ENCODE measurements at places on chromosomes 4 and X.

DNA sequence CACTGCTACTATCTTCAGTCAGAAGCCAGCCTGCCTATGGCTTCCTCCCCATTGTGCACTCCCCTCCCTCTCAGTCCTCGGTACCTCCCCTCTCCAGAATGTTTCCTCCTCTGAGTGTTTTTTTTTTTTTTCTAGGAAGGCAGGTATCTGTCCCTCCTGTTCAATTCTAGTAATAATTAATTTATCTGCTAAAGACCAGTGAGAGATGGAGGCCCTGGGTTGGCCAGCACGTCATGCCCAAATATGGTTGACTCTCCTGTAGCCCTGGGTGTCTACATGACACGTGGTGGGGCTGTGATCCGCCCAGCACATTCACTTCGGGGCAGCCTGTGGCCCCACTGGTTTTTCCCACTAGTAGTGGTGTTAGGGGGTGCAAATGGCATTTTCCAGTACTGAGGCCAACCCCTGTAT lies 1.8 kb downstream of the FLNA start:
- DNase-seq: peak; percentile 60

GRCh38 chr4:138410266-138410665 lies 168.1 kb upstream of the SLC7A11 start:
- DNase-seq: no peak

GRCh38 chrX:39613482-39613995 lies 484.2 kb downstream of the BCOR start:
- DNase-seq: no peak

GRCh38 chr4:74630551-74630950 lies 163.8 kb downstream of the BTC start:
- no peak for DNase-seq

DNA sequence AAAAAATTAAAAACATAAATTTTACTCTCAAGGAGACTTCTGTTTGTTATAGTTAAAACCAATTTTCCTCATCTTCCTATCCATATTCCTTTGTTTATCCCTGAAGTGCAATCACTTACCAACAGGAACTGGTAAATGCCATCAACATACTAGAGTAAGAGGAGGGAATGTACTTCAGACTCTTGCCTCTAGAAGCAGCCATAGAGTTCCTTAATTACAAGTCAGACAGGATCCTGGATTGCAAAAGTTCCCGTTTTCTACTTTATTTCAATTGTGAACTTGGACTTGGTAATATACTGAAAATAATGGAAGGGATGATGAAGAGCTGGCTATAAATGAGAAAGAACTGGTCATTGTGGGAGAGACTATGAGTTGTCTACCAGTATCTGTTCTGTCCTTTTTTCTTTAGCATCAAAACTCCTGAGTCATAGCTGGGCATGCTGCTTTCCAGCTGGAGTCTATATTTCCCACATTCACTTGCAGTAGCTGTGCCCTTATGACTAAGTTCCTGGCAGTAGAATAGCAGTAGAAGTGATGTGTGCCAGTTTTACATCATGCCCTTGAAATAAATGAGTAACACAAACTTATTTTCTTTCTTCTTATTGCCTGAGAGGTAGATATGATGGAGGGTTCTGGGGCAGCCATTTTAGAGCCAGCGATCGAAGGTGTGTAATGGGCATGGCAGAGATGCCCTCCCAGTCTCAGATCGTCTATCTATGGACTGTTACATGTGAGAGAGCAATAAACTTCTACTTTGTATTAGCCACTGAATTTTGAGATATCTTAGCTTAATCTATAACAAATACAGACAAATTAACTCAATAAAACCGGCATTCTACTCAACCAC lies 26.8 kb upstream of the SPARCL1 start:
- peak; percentile 60 for DNase-seq

DNA sequence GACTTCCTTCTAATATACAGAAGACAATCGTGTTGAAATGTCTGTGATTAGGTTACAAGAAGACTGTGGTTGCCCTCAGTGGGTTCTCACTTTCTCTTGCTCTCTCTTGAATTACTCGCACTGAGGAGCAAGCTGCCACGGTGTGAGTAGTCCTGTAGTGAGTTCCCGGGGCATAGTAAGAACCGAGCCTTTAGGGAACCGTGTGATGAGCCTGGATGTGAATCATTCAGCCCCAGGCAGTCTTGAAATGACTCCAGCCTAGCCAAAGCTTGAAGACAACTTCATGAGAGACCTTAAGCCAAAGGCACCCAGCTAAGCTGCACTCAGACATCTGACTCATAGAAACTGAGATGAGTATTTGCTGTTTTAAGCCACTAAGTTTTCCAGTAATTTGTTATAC lies 292.7 kb downstream of the SPOCK3 start:
- DNase-seq: no peak

DNA sequence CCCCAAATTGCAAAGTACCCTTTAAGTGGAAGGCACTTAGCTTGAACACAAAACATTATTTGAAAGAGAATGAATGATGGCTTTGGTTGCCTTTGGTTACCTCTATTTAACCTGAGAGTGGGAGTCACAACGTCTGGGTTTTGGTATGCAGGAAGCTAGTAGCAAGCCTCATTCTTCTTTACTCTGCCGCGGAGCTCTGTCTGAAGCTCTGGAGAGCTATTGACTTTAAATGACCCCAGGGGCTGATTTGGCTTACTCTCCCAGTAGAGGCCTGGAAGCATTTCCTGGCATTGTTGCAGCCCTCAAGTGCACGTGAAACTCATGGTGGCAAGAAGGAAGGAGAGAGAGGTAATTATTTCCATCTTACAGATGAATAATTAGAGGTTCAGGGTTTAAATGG lies 81.8 kb upstream of the MAGEA4 start:
- no peak for DNase-seq

DNA sequence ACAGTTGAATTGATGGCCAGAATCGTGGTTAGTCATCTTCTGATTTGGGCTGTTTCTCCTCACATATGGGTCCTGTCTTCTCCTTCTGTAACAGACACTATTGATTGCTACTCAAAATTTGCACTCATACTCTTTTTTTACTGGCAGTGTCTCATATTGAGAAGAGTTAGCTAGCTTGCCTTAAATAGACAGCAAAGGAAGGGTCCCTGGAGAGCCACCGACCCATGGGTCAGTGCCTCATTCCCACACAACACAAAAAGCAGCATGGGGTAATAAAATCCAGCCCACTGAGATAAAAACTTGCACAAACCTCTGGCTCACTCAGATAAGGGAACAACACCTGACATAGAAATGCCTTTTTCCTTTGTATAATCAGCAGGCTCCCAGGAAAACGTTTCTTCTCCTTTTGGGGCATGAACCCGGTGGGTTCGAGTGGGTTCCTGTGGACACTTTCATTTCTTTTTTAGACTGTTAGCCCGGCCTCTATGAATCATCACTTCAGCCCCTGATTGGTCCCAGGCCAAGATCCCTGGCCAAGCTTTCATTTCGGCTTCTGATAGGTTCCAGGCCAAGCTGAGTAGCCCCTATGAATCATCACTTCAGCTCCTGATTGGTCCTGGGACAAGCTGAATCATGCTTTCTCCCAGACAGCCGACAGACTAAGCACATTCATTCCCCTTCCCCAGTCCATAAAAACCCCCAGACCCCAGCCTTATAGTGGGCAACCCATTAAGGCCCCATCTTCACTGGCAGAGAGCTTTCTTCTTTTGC lies 408.1 kb downstream of the DCAF12L2 start:
- no peak for DNase-seq

DNA sequence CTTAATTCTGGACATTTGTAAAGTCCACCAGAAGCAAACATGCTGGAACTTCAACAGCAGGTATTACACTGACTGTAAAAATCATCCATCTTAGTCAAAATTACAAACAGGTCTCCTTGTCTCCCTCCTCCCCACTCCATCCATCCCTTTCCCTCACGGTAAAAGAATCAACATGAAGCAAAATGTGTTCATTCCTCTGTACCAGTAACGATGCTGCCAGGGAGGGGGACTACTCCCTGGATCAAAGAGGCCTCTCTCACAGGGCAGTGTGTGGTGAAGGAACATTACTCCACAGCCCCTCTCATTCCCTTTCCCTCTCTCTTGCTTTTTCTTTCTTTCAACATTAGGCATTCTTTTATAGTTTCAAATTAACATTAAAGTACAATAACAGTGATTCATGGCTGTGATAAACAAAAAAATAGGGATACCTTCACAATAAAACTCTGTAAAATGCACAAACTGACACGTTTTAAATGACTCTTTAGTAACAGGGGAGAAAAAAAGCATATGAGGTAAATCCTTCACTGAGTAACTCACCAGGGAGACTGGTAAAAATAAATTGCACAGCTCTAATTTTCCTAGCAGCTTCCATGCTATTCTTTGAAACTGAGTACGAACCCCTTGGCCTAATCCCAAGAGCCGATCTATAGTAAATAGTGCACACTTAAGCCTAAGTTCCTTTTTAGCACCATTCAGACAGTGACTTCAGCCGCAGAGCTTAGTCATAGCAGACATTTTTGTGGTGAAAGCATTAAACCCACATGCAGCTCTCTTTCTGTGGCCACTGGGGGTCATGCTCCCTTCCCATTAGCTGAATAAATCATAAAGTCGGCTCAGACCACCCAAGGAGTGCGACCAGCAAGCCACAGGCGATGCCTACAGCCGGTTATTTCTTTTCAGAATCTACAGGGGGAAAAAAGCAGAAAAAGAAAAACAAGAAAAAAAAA lies 215.6 kb upstream of the GYPA start:
- peak; percentile 94 for DNase-seq

- DNase-seq: peak; percentile 53
Observed at GRCh38 chr4:129641179-129641578, 545.2 kb downstream of the C4orf33 start.

- no peak for DNase-seq
Observed at GRCh38 chr4:1090036-1090435, 23.3 kb downstream of the RNF212 start.

- DNase-seq: no peak
Observed at GRCh38 chr4:105952591-105952990, 57.3 kb downstream of the NPNT start.

- DNase-seq: no peak
Observed at GRCh38 chr4:15794905-15795304, 16.8 kb downstream of the CD38 start.

DNA sequence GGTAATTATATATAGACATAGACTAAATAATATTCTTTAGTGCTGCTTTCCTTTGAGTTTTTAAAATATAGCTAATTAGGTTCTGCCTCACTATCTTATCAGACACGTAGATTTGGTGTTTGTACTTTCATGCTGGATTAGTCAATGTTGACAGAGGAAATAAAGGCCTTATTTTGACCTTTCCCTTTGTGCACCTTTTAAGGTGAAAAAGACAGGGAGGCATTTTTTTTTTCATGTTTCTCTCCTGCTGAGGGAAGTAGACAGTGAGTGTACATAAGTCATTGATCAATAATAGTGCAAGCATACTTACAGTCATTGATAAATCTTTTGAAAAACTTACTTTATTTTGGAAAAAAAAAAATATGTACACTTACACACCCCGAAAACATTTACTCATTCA lies 467.8 kb downstream of the GRXCR1 start:
- no peak for DNase-seq

DNA sequence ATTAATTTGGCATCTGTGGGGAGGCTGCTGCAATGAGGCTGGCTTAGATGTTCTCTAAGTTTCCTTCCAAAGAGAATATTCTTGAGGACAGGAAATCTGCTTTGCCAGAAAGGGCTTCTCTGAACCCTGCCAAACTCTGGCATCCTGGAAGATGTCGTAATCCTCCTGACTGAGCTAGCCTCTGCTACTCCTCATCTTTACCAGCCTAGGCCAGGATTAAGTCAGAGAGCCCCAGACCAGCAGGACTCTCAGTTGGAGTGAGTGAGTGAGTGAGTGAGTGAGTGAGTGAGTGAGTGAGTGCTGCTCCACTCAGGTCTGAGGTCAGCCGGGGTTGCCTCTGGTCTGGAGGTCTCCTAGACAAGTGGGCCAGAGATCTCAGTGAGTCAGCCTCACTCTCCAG lies 104.9 kb upstream of the SOD3 start:
- no peak for DNase-seq

DNA sequence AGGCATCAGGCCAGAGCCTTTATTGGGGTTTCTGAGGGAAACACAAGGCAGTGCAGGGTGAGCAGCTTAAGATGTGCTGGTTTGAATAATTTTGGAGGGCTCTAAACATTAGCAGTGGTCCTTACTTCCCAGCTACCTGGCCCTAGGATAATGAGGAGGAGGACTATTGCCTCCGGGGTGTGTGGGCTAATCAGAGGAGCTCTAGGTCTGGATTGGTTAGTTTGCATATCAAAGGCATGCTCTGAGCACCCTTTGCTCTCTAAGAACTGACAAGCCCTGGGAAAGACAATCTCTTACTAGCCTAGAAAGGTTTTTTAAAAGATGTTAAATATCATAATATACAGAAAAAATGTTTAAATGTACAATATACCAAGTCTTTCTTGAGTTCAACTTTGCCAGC lies 58.4 kb downstream of the RXFP1 start:
- DNase-seq: no peak

- peak; percentile 65 for DNase-seq
Observed at GRCh38 chr4:10115271-10115796, 1.3 kb downstream of the WDR1 start.

GRCh38 chrX:101408532-101408841 lies 465 bp downstream of the HNRNPH2 start:
- no peak for DNase-seq

- DNase-seq: peak; percentile 80
Observed at GRCh38 chrX:115367455-115367854, 77.9 kb downstream of the LUZP4 start.

GRCh38 chrX:85836868-85837267 lies 210.5 kb downstream of the CHM start:
- DNase-seq: no peak

DNA sequence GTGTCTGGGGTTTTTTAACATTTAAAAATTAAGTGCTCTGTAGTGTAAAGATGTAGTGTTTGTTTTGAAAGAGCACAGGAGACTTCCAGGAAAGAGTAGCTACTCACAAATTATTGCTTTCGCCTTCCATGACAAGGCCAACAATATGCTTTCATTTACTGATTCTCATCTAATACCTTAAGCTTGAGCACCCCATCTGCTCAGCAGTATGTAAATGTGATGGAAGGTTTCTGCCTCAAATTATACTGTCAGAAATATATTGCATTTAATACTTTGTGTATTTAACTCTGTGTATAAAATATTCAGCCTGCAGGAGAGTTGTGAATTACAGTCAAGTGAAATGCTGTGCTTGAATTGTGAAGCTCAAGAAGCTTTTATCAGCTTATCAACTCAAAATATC lies 296.3 kb upstream of the ATOH1 start:
- no peak for DNase-seq

Measured in mesenchymal stem cell (in vitro differentiated cells and primary cell).